ENCODE measurements at places on chromosomes 5 and 9.

GRCh38 chr5:61474746-61475145 is 142.7 kb downstream of the ZSWIM6 start:
- no peak for DNase-seq

DNA sequence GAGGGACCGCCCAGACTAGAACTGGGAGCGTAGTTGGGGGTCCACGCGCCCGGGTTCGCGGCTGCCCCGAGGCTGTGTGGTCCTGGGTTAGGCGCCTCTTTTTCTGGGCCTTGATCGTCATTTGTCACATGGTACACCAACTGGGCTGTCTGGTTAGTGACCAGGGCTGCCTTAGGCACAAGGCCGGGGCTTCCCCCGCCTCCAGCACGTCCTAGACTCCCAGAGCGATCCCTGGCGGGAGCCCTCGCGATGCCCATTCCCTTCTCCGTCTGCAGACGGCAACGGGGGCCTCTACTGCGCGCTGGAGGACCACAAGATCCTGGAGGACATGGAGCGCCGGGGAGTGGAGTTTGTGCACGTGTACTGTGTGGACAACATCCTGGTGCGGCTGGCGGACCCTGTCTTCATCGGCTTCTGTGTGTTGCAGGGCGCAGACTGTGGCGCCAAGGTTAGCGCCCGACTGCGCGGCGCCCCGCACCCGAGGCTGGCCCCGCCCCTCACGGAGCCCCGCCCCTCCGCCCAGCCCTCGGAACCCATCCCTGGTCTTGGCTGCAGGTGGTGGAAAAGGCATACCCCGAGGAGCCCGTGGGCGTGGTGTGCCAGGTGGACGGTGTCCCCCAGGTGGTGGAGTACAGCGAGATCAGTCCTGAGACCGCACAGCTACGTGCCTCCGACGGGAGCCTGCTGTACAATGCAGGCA is 1.5 kb downstream of the UAP1L1 start:
- no peak for DNase-seq

GRCh38 chr9:95512709-95513095 is 4.1 kb downstream of the PTCH1 start:
- no peak for DNase-seq

- DNase-seq = no peak
Observed at GRCh38 chr5:142402752-142403318, 78.0 kb upstream of the SPRY4 start.

DNA sequence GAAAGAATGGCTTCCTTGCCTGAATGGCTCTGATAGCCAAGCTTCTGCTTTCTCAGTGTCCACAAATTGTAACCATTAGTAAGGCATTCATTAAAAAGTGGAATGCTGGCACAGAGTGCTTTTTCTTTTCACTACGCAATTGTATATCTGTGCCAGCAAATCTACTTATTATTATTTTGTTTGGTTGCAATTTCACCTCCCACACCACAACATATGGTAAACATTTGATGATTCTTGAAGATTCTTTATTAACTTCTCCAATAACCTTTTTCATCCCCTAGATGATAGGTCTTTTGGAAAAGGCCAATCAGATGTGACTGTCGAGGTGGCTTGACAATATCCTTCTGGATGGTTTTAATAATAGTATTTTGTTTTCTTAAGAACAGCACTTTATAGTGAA is 234.1 kb downstream of the TMEM38B start:
- no peak for DNase-seq

- no peak for DNase-seq
Observed at GRCh38 chr5:142803428-142804125, 33.4 kb downstream of the ARHGAP26 start.

GRCh38 chr5:122730037-122730436 is 44.8 kb upstream of the SNX2 start:
- no peak for DNase-seq

DNA sequence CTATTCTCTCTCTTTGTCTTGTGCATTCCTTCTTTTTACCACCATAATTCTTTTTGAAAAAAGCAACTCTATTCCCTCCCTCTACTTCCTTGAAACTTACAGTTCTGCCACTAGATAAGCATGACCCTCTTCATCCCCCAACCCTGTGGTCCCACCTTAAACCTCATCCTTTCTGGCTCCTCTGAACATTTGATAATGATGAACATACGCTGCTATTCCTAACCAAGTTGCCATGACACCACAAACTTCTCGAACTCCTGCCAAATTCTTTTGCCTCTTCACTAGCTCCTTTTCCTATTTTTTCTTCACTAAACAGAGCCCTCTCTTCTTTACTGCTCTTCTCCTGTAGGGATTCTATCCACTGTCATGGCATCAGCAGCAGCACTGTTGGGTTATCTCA is 57.1 kb downstream of the MOCS2 start:
- DNase-seq = no peak

- no peak for DNase-seq
Observed at GRCh38 chr9:79489261-79490000, 82.3 kb upstream of the TLE4 start.

GRCh38 chr9:78712903-78713613 is 416.1 kb downstream of the PSAT1 start:
- DNase-seq = no peak

DNA sequence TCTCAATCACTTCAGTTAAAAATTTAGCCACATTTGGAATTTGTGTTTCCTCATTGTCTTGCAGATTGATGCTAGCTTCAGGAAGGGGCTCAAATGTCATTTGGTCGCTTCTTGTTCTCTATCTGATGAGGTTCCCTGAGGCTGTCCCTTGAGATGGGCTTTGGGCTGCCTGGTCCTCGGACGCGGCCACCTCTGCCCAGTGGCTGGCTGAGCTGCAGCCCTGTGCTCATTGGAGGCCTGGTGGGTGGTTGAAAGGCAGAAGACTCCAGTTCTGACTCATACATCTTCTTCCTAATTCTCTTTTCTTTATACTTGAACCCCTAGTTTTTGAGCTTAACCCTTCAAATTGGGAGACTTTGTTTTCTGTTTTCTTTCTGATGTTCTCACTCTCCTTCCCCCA is 78.8 kb upstream of the NTRK2 start:
- no peak for DNase-seq

GRCh38 chr9:84107995-84108394 is 127.4 kb downstream of the RMI1 start:
- no peak for DNase-seq
